Stimulated activated naive B cell treated with anti-CD40 and anti-IgM and Interleukin-4, amounts not matched to agents 10 μg/mL and 1 μg/mL and 100 μg/mL, for 72 hours (primary cell): ENCODE measurements at places on chromosomes 7 and 10.

DNA sequence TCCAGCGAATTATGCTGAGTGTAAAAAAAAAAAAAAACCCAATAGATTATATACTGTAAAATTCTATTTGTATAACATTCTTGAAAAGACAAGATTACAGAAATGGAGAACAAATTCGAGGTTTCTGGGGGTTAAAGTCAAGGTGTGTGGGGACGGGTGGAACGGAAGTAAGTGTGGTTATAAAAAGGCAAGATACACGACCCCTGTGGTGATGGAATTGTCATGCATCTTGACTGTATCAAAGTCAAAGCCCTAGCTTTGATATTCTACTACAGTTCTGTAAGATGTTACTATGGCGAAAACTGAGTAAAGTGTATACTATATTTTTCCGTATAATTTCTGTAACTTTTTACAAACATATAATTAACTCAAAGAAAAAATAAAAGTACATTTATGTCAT lies 718.2 kb upstream of the PCDH15 start:
- DNase-seq: no peak

- no peak for DNase-seq
Measured at GRCh38 chr7:53315981-53316380, 280.5 kb downstream of the POM121L12 start.

GRCh38 chr7:151663382-151664100 lies 143.8 kb upstream of the RHEB start:
- no peak for DNase-seq

- no peak for DNase-seq
Measured at GRCh38 chr10:71040343-71040742, 152.0 kb upstream of the PCBD1 start.

- DNase-seq: peak; percentile 57
Measured at GRCh38 chr7:150448789-150449147, 1.7 kb upstream of the GIMAP8 start.

DNA sequence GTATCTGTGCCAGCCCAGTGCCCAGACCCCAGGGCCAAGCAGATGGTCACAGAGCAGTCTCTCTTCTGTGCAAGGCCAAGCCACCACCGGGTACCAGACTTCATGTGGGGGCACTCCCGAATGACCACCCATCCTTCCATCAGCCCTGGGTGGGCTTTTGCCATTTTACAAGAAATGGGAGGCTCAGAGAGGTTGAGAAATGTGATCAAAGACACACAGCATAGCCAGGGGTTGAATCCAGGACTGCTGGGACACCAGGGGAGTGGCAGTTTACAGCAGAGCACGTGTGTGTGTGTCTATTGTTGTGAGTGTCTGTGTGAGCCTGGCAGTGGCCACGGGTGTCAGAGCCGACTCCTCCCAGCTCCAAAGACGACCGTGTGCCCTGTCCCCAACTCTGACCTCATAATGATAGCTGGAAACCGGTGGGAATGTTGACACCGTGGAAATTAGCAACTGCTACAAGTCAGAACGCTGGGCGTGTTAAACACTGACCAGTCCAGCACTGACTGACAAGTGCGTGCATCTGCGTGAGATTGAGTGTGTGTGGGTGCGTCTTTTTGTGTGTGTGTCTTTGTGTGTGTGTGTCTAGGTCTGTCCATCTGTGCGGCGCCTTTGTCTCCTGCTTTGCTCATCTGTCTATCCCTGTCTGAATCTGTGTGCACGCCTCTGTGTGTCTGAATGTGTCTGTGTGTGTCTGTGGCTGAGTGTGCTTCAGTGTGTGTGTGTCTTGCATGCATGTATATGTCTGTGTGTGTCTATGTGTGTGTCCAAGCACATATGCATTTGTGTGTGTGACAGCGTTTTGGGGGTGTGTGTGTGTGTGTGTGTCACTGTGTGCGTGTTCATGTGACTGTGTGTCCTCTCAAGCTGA lies 17.2 kb upstream of the SLC29A4 start:
- DNase-seq: no peak

DNA sequence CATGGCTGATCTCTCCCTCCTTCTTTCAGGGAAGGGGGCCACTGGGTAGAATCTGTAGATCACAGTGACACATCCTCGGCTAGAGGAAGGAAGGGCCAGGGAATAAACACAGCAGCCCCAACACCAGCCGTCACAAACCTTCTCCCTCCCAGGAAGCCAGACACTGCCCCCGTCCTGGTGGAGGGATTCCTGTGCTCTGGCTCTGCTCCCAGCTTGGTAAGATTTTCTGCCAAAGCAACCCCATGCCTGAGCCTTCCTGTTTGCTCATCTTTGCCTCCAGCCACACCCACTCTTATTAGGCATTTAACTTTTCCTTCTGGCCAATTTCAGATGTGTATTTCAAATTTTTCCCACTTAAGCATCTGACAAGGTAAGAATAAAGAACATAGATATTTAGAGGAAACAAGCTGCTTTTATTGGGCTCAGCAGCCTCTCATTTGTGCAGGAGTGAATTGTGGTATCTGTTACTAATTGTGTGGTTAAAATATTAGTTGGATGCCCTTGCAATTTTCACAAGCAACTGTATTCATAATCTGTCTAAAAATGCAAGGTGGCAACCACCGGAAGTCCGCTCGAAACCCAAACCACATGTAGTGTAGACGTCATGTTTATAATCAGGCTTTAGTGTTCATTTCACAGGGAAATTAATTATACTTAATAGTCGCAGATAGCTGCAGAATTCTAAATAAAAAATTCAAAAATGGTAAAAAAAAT lies 13.2 kb upstream of the NPS start:
- DNase-seq: no peak

- no peak for DNase-seq
Measured at GRCh38 chr10:3774018-3774813, 10.8 kb downstream of the KLF6 start.
